ENCODE measurements at places on chromosomes 13 and 19.

- DNase-seq, result no peak
Measured at GRCh38 chr13:98112456-98112855, 30.4 kb upstream of the FARP1 start.

DNA sequence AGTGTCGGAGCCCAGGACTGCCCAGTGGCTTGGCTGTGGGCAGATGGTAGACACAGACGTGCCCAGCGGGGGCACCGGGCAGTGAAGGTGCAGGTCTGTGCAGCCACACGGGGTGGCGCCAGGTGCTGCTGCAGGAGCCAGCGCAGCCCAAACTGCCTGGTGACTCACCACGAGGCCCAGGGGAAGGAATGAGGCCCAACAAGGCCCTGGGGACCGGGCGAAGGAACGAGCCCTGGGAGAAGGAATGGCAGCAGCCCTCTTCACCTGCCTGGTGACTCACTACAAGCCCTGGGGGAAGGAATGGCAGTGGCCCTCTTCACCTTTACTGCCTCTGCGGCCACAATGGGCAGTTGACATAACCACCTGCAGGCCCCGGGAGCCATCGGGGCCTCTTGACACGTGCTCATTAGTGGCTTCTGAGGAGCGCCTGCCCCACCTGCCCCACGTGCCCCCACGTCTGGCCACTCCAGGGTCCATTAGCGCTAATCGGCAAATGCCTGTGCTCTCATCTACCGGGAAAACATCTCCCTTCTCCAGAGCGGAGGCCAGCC lies 9.3 kb downstream of the MED16 start:
- no peak for DNase-seq

- no peak for DNase-seq
Measured at GRCh38 chr19:38093587-38093986, 130.4 kb downstream of the DPF1 start.

DNA sequence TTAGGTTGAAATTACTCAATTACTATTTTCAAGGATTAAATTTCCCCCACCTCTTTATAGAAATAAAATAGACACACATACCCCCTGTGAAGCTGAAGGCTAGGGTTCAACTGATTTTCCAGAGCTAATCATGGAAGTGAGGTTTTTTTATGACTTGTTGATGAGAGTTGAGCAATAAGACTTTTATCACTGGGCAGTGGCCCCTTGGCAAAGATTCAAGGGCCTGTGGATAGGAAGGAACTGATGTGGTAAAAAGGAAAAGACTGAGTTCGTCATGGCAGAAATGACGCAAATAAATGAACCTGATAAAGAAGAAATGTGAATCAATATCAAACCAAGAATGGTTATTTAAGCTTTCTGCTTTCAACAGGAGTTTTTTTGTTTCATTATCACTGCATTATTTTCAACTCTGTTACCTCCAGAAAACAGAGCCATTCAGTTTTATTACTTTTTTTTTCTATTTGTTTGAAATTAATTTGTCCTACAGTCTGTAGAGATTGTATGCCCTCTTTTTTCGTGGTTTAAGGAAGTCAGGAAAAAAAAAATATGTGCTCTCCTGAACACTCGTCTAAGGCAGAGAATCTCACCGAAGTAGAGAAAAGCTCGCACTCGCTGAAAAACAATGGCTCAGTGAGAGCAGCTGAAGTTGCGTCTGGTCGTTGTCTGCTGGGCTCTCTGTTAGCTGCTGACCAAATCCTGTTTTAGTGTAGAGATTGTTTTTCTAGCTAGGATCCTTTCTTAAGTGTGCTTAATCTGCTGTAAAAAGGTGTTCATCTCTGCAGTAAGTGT lies 38.9 kb downstream of the STOML3 start:
- DNase-seq, result no peak

GRCh38 chr13:26957182-26957581 lies 196.6 kb upstream of the GPR12 start:
- no peak for DNase-seq

DNA sequence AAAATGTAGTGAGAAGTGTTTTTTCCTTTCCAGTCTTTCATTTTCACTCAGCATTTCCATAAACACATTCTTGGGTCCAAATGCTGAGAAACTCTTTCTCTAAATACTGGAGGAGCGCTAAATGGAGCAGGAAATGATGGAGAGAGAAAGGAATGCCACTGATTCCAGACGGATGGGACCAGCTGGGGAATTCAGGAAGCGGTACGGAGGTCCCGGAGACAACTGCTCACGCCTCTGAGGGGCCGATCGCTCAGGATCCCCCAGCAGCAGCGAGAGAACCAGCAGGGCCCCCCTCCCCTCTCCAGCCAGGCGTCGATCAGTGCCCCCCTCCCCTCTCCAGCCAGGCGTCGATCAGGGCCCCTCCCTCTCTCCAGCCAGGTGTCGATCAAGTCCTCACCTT lies 13.2 kb downstream of the RASA3 start:
- no peak for DNase-seq

DNA sequence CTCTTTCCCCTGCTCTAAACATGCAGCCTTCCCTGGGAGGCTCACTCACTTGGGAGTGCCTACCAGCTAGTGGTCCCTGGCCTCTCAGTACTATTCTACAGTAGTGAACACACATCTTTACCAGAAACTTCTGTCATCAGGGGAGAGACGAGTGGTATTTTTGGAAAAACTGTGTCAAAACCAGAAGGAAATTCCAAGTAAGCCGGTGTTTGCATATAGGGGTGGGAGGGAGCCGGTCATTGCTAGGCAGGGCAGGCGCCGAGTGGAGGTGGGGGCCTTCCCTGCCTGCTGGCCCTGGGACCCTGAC lies 7.0 kb downstream of the RPS9 start:
- no peak for DNase-seq

GRCh38 chr19:15249972-15250639 lies 17.9 kb upstream of the EPHX3 start:
- no peak for DNase-seq

- DNase-seq, result no peak
Measured at GRCh38 chr13:46577696-46578589, 25.0 kb downstream of the LRCH1 start.

- DNase-seq, result no peak
Measured at GRCh38 chr19:2484178-2484937, 8.4 kb downstream of the GADD45B start.

DNA sequence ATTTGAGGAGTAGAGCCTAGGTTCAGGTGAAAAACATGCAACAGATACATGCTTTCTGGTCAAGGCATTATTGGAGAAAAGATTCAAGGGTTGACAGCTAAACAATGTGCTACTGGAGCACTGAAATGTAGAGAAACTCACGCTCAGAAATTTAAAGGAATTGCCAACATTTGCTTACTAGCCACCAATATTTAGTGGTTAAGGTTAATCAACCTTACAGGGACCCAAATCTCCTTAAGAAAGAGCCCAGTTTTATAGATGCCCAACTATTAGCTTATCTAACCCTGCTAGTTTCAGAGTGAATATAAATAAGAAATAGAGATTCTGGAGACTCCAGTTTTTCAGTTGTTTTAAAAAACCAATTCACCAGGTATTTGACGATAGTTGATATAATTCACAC lies 203.6 kb downstream of the DACH1 start:
- no peak for DNase-seq

- DNase-seq, result peak; percentile 67
Measured at GRCh38 chr19:56066152-56067023, 54.7 kb downstream of the ZNF787 start.

DNA sequence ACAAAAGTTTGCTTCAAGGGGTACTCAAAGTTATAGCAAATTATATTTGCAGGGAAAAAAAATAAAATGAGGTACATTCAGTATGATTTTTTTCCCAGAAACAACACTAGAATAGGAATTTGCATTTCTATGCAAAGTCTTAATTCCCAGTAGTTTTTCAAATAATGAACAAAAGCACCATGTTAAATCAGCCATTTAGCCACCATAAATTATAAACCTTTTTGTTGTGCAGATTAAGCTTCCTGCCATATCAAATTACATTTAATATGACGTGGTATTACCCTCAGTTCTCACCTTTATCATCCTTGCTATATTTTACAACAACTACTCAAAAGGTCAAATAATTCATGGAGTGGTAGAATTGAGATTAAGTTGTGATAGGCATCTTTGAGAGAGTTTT lies 136.6 kb upstream of the FRY start:
- no peak for DNase-seq

GRCh38 chr19:12984143-12984627 lies 11.1 kb upstream of the NFIX start:
- DNase-seq, result no peak

DNA sequence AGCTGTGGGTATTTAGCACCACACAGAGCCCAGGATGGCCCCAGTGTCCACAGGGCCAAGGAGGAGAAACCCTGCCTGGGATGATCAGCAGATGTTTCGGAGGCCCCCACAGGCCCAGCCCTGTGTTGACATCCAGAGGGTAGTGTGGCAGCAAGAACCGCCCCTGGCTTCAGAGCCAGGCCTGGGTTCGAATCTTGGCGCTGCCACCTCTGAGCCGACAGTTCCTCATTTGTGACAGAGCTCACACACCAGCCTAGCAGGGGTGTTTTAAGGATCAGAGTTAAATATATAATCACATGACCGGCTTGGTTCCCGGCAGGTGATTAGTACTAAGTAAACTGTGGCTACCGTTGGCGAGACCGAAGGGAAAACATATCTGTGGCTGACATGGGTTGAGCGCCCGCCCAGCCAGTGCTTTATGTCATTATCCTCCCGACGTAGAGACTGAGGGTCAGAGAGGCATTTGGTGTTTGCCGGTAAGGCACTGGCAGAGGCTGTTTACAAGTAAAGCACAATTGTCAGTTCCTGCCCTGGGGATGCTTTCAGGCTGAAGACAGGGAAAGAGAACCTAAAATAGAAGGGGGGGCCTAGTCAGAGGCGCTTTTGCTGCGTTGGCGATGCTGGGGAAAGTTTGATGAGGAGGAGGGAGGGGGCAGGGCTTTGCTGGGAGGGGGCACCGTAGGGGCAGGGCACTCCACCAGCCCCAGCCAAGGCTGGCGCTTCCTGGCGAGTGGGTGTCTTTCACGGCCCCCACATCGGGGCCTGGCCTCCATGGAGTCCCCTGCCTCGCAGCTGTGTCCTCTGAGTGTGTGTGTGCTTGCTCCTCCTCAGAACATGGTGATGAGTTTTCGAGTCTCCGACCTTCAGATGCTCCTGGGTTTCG lies 4.8 kb downstream of the PIAS4 start:
- DNase-seq, result no peak

- peak; percentile 58 for DNase-seq
Measured at GRCh38 chr13:42369071-42369797, 97.3 kb downstream of the AKAP11 start.

- DNase-seq, result no peak
Measured at GRCh38 chr19:1457031-1457739, 7.3 kb downstream of the APC2 start.

DNA sequence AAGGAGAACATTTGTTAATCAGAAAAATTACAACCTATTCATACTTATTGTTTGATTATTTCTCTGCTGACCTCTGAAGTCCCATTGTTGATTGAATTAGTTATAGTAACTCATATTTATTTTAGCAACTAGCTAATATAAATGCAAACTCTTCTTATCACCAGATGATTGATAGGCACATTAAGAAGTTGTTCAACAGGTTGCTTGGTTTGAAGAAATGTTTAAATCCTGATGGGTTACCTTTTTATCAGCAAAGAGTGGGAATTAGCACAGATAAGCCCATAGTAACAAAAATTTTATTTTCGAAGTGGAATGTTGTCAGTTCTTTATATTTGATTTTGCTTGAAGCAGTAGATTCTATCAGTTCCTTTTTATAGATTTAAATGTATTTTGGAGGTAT lies 44.4 kb downstream of the KLF5 start:
- no peak for DNase-seq

GRCh38 chr13:110334841-110335490 lies 27.9 kb downstream of the COL4A2 start:
- DNase-seq, result no peak

GRCh38 chr13:43942286-43942685 lies 62.6 kb downstream of the LACC1 start:
- no peak for DNase-seq

GRCh38 chr19:41449079-41449864 lies 6.3 kb downstream of the ERICH4 start:
- peak; percentile 76 for DNase-seq

DNA sequence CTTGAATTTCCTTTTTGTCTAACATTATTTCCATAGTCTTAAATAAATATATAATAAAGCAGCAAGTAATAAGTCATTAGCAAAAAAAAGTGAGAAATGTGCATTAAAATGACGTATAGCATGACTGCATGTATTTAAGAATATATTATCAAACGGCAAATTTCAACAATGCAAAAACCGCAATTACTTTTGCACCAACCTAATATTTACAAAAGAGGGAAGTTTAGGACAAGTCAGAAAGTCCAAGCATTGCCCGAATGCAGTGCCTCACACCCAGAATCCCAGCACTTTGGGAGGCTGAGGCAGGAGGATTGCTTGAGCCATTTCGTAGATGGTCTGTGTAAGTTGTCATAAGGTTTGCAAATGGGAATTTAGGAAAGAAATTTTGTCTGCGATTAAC lies 10.2 kb upstream of the NAXD start:
- no peak for DNase-seq

- DNase-seq, result no peak
Measured at GRCh38 chr13:51501592-51502152, 48.8 kb upstream of the INTS6 start.

DNA sequence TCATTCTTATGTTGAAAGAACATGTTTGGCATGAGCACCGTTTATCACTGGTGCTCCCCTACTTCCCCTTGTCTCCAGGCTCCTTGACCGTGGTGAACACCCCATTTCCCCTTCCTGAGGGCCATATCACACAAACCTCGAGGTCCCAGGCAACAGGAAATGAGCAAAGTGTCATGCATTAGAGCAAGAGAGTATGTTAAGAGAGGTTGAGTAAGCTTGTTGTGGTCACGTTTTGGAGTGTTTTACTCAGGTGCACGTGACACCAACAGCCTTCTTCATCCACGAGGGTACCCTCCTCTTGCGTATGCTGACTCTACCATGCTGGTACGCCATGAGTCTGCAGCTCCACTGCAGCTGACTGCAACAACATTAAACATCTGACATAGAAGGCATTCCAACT lies 482.2 kb upstream of the NBEA start:
- no peak for DNase-seq

- DNase-seq, result no peak
Measured at GRCh38 chr19:6797646-6798045, 25.1 kb downstream of the VAV1 start.

- peak; percentile 69 for DNase-seq
Measured at GRCh38 chr19:42270346-42271044, 1.4 kb downstream of the CIC start.

GRCh38 chr19:30320466-30320865 lies 51.7 kb upstream of the ZNF536 start:
- no peak for DNase-seq

- no peak for DNase-seq
Measured at GRCh38 chr19:51059715-51060114, 5.2 kb downstream of the KLK13 start.

- DNase-seq, result no peak
Measured at GRCh38 chr19:46776927-46777911, 11.2 kb downstream of the SLC1A5 start.

GRCh38 chr19:55090564-55090963 lies 14.9 kb downstream of the EPS8L1 start:
- no peak for DNase-seq

- DNase-seq, result no peak
Measured at GRCh38 chr13:24218977-24219376, 58.5 kb downstream of the SPATA13 start.

- DNase-seq, result no peak
Measured at GRCh38 chr19:18051887-18052286, 34.8 kb downstream of the IL12RB1 start.

GRCh38 chr13:99432609-99433542 lies 68.4 kb upstream of the TM9SF2 start:
- DNase-seq, result peak; percentile 84
